ENCODE measurements at places on chromosomes 3 and 15.

DNA sequence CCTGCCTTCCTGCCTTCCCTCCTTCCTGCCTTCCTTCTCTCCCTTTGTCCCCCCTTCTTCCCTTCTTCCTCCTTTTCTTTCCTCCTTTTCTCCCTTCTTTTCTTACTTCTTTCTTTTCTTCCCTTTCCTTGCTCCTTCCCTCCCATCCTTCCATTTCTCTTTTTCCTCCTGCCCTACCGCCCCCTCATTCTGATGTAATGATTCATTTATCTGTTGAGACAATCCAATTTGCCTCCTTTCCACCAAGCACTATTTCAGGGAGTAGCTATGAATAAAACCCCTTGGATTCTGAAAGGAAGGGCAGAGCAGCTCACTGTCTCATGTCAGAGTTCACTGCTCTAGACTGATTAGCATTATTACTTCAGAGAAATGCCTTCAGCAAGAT is 462.6 kb downstream of the PDCD6IP start:
- no peak for DNase-seq

- DNase-seq = no peak
These were observed 243.8 kb upstream of the TOPAZ1 start for GRCh38 chr3:43997788-43998369.

GRCh38 chr3:40452057-40452456 is 5.1 kb upstream of the RPL14 start:
- no peak for DNase-seq

GRCh38 chr15:58146749-58147148 is 8.6 kb downstream of the AQP9 start:
- DNase-seq = no peak

DNA sequence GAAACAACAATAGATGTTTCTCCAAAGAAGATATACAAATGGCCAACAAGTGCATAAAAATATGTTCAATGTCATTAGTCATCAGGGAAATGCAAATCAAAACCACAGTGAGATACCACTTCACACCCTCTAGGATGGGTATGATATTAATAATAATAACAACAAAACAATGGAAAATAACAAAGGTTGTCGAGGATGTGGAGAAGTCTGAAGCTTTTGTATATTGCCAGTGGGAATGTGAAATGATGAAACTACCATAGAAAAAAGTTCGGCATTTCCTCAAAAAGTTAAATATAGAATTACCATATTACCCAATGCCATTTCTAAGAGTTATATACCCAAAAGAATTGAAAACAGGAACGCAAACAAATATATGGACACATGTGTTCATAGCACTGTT is 10.8 kb downstream of the BHLHE40 start:
- DNase-seq = no peak

DNA sequence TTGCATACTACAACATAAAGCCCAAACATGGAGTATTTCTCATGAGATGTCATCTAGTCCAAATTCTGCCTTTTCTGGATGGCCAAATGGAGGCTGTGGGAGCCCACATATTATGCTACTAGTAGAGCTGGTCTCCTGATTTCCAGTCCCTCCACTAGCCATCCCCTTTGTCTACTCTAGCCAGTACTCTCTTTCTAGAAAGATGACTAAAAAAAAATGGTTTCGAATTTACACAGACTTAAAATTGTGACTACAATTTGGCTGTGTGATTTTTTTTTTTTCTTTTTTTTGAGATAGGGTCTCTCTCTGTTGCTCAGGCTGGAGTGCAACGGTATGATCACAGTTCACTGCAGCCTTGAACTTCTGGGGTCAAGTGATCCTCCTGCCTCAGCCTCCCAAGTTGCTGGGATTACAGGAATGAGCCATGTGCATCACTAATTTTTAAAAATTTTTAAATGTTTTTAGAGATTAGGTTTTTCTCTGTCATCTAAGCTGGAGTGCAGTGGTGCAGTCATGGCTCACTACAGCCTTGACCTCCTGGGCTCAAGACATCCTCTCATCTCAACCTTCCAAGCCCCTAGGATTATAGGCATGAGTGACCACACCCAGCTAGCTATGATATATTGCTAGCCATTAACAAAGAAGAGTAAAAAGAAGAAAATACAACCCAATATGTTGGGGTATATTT is 273.9 kb downstream of the ADAMTSL3 start:
- DNase-seq = peak; percentile 50

DNA sequence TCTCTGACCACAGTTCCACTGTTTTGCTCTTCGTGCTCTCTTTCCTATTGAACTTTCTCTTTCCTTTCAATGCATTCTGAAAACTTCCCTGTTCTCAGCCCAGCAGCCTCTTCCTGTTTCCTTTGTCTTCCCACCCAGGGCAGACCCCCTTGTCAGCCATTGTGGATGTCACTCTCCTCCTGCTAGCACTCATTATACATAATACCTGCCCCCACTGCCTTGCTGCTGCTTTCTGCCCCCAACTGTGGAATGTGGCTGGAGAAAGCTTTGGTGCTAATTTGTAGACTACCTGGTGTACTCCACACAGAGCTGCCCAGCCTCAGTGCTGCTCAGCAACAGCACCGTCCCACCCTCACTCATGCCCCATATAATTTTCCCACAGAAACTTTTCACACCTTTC is 80.2 kb downstream of the CHCHD6 start:
- no peak for DNase-seq

- DNase-seq = no peak
These were observed 958.8 kb downstream of the IGSF11 start for GRCh38 chr3:118075873-118076272.

- DNase-seq = no peak
These were observed at the start of gene HRH1 for GRCh38 chr3:11154036-11154952. Gene HRH1, plus strand, starts transcription at chr3:11154493. Its CDS starts 104,545 bp downstream, at chr3:11259038.

- no peak for DNase-seq
These were observed 44.9 kb upstream of the PARP14 start for GRCh38 chr3:122635789-122636188.

- DNase-seq = no peak
These were observed 2.0 kb upstream of the MECOM start for GRCh38 chr3:169665264-169666075.

DNA sequence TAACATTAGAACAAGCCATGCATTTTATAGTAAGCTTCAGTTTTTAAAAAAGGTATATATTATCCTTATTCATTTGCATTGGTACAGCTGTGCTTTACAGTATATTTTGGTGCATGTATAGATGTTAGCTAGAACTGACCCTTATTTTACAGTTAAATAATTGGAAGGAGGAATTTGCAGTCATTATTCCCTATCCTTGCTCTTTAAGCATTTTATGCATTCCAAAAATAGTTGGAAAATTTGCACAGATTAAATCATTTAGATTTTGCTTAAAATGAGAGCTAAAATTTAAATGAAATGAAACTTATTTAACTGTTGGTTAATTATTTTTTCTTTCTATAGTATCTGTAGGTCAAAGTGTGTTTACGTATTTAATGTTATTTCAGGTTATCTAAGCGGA is 667.1 kb downstream of the NAALADL2 start:
- no peak for DNase-seq

DNA sequence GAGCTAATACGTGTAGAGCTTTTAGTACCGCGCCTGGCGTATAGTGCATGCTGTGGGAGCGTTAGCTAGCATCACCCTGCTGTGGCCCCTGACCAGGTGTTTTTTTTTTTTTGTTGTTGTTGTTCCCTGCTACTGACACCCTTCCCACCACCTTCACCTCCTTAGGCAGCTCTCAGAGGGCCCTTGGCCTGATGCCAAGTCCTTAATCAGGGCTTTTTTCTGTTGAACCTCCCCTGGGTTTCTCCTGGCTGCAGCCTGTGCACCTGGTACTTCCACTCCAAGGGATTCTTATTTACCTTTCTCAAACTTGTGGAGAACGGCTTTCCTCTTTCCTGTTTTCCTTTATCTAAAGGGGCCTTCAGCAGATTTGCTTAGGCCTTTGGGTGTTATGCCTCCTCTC is 53.3 kb downstream of the SLC7A14 start:
- DNase-seq = no peak

- no peak for DNase-seq
These were observed 592.8 kb downstream of the FOXP1 start for GRCh38 chr3:70990723-70991122.

DNA sequence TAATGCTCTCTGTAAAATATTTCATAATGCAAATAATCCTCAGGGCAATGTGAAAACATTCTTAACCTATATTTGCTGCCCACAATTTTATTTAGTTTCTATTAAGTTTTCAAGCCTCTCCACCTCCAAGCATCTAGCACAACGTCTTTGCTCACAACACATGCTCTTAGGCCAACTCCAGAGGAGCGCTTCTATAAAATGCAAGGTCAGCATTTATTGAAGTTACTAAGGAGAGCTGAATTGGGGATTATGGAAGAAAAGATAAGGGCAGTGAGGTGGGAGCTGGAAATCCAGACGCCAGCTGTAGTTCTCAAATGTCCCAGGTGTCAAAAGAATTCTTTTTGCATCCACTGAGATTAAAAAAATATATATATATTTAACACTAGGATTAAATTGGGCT is 996 bp downstream of the RABL3 start:
- no peak for DNase-seq

DNA sequence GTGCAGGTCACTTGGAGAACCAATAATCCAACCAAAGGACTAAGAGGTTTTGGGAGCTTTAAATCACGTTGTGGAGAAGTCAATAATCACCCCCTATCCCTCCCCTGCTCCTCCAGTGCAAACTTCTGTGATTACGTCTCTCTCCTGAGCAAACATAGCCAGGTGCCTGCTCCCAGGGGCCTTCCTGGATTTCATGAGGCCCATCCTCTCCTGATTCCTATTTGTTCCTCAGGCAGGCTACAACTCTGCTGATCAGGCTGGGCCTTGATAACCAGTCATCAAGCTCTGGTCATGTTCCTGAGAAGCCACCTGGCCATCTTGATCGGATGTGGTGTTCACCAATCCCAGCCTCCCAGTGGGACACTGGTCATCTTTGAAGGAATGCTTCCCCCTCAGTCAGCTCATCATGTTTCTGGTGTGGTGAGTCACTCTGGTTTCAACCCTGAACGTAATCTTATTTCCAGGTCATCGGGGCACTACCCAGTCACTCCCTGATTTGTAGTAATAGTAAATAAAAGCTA is 2.9 kb upstream of the ZNF710 start:
- no peak for DNase-seq

DNA sequence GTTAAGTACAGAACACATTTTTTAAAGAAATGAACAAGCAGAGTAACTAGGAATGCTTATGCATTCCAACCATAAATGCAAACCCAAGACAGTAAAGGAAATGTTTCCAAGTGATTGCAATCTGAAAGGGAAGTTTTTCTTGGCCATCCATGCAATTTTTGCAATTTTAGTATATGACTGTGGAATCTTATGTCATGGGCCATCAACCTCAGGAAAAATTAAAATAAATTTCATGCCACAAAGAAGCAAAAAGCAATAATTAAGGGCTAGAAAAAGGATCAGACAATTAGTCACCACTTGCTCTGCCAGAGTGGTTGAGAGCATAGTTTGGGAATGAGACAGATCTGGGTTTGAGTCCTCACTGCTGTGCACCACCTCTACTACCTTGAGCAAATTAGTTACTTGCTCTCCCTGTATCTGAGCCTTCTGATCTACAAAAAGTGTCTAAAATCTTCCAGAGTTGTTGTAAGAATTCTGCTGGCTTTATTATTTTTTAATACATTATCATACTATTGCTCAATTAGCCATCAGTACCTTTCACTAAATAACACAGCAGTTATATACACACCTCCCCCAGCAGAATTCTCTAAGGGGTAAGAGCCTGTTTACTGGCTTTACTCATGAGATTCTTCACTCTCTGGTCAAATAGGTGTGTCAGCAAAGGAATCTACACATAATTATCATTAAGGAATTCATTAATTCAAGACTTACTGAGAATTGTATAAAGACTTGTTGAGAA is 49.7 kb upstream of the FBN1 start:
- DNase-seq = no peak

- peak; percentile 87 for DNase-seq
These were observed 14.8 kb upstream of the CYP11A1 start for GRCh38 chr15:74382004-74382816.
